ENCODE measurements at places on chromosomes 2 and 18.

DNA sequence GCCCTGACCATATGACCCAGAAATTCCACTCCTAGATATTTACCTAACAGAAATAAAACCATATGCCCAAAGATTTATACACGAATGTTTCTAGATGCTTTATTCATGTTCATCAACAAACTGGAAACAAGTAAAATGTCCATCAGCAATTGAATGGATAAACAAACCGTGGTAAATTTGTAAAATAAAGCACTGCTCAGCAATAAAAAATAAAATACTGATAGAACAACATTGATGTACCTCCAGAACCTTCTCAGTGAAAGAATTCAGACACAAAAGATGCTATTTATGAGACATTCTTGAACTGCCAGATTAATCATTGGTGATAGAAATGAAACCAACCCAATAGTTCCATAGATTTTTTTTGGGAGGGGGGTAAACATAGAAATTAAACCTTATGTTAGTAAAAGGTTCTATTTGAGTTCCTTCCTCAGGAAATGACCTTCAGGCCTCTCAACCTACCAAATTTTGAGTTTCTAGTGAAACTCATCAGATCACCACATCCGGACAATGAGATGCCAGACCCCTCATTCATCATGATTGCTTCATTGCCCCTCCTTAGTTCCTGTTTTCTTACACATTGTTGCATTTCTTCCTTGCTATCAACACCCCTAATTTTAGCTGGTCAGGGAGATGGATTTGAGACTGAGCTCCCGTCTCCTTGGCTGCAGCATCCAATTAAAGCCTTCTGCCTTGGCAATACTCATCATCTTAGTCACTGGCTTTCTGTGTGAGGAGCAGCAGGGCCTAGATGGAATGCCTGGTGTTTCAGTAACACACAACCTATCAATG, 203.5 kb downstream of the LPIN1 start:
- peak; percentile 33 for DNase-seq

DNA sequence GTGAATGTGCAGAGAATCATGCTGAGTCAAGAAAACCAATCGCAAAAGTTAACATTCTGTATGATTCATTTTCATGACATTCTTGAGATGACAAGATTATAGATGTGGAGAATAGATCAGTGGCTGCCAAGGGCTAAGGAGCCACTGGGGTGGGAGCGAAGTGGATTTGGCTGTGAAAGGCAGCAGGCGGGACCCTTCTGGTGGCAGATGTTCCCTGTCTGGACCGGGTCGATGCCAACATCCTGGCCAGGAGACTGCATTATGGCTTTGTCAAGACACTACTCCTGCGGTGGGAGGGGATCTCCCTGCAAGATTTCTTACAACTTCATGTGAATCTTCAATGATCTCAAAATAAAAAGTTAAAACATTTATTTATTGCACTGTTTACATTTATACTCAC, 427.9 kb downstream of the GALR1 start:
- no peak for DNase-seq

DNA sequence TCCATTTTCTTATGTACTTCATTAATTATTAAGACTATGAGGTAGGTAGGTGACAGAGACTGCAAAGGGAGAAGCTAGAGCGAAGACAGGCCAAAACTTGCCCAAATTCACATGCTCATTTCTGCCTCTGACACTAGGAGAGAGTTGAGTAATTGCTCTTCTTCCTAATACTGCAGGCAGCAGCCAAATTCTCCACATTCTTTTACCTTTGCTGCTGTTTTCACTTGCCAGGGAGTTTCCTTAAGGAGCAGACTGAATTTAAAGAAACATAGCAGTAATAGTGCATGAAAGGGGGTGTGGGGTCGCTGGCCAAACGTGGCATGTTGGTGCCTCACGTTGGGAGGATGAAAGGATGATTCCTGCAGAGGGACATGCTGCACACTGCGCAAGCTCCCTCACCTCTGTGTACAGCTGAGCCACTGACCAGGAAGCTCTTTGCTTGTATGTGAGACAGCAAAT, 12.3 kb downstream of the CRIM1 start:
- DNase-seq = peak; percentile 30

- DNase-seq = peak; percentile 83
Observed at GRCh38 chr2:176001281-176001915, 669 bp downstream of the LNPK start.

GRCh38 chr2:70356941-70357683, 55.2 kb upstream of the FAM136A start:
- peak; percentile 73 for DNase-seq

DNA sequence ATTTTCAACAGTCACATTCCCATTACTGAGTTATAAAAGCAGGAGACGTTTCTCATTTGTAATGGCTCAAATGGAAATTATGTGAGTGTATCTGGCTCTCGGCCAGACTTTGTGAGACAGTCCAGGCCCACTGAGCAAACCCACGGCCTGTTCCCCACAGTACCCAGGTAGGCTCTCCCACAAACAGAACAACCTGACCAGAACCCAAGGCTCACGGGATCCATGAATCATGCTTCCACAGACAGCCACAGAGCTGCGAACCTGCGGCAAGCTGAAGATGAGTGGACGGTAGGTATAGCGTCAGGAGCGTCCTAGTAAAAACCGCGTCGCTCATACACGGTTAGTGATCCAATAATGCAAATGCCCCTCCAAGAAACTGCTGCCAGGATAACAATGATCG, 34.2 kb downstream of the NDUFA10 start:
- no peak for DNase-seq

DNA sequence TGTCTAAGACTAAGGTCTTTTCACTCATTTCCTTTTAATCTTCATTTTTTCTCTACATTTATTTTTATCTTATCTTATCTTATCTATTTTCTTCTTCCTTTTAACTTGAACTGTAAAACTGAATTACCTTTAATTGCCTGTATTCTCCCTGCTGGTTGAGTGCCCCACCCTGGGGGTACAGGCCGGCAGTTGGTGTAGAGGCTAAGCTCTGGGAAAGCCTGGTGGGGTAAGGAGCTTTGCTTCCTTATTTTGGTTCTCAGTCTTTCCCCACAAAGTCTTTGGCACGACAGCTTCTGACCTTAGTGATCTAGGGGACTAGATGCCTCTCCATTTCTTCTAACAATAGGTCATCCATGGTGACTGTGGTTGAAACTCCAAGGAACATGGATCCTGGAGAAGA, 26.8 kb upstream of the HAAO start:
- DNase-seq = no peak

- no peak for DNase-seq
Observed at GRCh38 chr2:133312038-133312729, 256.1 kb downstream of the NCKAP5 start.

- DNase-seq = peak; percentile 24
Observed at GRCh38 chr18:31497836-31498573, at the start of gene DSG2. DSG2 (plus strand) TSS chr18:31498177; CDS start chr18:31498252, 75 bp downstream.

DNA sequence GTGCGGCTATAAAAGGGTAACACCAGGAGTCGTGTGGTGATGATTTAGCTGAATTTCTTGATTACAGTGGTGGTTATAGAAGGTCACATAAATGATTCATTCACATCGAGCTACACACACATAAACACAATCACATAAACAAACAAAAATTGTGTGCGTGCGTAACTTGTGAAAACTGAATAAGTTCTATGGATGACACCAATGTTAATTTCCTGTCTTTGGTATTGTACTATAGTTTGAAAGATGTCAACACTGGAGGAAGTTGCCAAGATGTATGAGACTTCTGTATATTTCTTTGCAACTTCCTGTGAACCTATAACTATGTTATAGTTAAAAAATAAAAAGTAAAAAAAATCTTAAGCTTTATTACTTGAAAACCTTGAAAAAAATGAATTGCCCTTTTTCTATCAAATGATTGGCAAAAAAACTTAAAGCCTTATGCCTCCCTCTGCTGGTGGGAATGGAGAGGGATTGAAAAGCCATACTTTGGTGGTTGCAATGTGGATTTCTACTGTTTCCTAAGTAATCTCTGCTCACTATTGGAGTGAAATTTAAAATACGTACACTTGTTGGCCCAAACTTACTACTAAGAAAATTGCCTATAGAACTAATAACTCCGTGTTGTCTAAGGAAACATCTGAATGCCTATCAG, 227.7 kb downstream of the RPIA start:
- peak; percentile 57 for DNase-seq

DNA sequence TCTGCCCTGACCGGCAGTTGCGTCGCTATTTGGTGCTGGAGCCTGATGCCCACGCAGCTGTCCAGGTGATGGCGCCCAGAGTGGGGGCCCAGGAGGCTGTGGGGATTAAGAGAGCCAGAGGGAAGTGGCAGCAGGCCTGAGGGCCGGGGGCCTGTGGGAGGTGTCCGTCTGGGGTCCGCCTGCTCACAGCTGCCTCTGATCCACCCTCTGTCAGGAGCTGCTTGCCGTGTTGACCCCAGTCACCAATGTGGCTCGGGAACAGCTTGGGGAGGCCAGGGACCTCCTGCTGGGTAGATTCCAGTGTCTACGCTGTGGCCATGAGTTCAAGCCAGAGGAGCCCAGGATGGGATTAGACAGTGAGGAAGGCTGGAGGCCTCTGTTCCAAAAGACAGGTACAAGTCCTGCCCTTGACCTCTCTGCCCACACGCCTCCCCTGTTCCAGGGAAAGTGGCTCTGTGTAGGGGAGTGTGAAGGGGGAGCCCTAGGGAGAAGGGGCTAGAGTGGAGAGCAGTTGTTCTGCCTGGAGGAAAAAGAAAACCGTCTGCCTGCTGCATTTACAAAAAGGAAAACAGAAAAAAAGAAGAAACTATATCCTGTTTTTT, 11.6 kb downstream of the STK11IP start:
- no peak for DNase-seq

- no peak for DNase-seq
Observed at GRCh38 chr18:4441098-4441497, 14.0 kb downstream of the DLGAP1 start.

DNA sequence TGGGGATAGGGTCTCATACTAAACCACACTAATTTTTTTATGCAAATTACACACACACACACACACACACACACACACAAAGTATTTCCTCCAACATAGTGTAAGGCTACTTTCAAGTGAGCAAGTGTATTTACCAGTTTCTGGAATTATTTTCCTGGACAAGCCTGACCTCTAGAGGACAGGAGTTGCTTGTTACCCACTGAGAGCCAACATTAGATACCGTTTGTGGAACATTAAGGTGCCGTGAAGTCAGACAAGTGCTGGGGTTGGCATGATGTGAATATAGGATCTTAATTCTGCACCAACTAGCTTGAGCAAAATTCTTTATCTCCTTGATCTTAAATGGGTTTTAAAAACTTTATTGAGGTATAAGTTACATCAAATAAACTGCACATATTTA, 39.3 kb upstream of the SERPINB2 start:
- DNase-seq = peak; percentile 76

GRCh38 chr2:60262178-60262577, 291.3 kb downstream of the BCL11A start:
- DNase-seq = no peak

GRCh38 chr2:119174216-119174992, 15.9 kb upstream of the C1QL2 start:
- DNase-seq = peak; percentile 54

DNA sequence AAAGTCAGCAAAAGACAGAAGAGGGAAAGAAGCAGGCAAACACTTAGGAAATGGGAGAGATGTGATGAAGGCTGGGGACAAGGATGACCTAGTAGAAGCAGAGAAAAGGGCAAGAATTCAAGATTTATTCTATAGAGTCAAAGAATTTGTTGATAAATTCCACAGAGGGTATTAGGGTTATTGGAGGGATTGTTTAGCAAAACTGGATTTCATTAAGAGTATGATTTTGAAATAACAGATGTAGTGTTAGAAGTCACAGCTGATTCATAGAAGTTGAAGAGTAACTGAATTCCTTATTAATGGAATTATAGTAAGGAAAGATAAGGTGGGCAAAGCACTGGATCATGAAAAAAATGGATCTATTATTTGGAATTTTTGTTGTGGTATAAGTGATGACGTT, 48.6 kb downstream of the CEP192 start:
- peak; percentile 14 for DNase-seq

GRCh38 chr2:195151711-195152110, 505.3 kb upstream of the SLC39A10 start:
- no peak for DNase-seq

GRCh38 chr2:58186501-58186900, 54.6 kb downstream of the FANCL start:
- DNase-seq = no peak

GRCh38 chr2:105732101-105732500, 12.6 kb upstream of the NCK2 start:
- peak; percentile 61 for DNase-seq

DNA sequence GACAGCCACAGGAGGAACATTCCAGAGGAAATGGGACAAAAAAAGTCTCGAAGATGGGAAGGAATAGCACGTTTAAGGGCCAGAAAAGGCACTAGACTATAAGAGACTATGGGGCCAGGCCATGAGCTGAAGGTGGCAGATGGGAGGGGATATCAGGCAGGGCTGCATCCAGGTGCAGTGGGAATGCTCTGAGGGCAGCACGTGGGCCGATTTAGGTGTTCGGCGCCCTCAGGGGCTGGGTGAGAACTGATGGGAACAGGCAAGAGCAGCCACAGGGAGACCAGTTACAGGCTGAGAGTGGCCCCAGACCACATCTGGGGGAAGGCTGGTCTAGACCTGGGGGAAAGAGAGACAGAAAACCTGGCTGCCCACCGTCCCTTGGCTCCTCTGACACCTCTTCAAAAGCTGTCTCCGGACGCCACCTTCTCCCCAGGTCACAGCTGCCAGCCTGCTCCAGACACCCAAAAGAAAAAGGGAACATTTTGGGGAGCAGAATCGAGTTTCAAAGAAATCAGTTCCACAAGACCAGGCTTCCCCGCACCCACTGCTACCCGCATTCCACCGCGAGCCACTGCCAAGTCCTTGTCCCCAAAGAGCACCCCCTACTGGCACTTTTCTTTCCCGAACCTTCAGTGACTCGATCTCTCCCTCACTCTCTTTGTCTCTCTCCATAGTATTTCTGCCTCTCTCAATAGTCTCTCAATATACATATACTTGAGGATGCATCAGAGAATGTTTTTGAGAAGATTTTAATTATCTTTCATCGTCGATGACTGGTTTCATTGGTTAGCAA, 190.1 kb upstream of the AGAP1 start:
- no peak for DNase-seq

GRCh38 chr2:69122271-69122670, 109.3 kb downstream of the ANTXR1 start:
- DNase-seq = peak; percentile 90

- DNase-seq = no peak
Observed at GRCh38 chr2:235047171-235048160, 95.6 kb downstream of the SH3BP4 start.

DNA sequence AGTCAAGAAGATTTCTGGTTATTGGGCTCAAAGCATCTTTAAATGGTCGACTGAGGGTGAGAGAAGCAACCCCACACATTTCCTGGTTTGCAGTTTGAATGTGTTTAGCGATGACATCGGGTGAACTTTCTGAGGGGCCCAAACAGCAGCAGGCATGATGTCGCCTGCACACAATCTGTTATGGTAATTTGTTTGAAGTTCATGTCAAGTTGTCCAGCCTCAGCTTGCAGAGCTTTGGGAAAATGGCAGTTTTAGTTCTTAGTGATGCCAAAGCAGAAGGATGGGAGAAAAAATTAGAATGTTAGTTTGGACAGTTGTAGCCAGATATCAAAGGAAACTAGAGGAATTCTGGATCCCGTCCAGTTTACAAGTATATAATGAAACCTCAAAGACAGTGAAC, 284.6 kb downstream of the MBD5 start:
- no peak for DNase-seq
